ENCODE measurements at places on chromosomes 11 and 22. TPM values are rescaled to one million over a fixed set of nuclear protein-coding genes. Genes with fewer than 3 reads are reported as not detected.
A peak's percentile ranks its signal among the peaks of the same experiment; 100 is the strongest.

GRCh38 chr11:105137286-105137685 is 2.3 kb downstream of the CARD18 start:
- no peak overlapping the region for H3K4me3 ChIP-seq
- H3K36me3 ChIP-seq: no peaks in the 10 kb centered on the region
- H3K27ac ChIP-seq: no peak overlapping the region

The RAG1 gene
- 0.50 TPM for total RNA-seq

- H3K4me1 ChIP-seq: no peaks in the 10 kb centered on the region
- no peaks in the 10 kb centered on the region for H3K36me3 ChIP-seq
- H3K4me3 ChIP-seq: no peak overlapping the region
- no peaks in the 10 kb centered on the region for H3K27me3 ChIP-seq
- H3K27ac ChIP-seq: no peak overlapping the region
Observed at GRCh38 chr11:98155696-98156095, 865.1 kb upstream of the CNTN5 start.

The WT1 gene
- total RNA-seq: 3.6 TPM

DNA sequence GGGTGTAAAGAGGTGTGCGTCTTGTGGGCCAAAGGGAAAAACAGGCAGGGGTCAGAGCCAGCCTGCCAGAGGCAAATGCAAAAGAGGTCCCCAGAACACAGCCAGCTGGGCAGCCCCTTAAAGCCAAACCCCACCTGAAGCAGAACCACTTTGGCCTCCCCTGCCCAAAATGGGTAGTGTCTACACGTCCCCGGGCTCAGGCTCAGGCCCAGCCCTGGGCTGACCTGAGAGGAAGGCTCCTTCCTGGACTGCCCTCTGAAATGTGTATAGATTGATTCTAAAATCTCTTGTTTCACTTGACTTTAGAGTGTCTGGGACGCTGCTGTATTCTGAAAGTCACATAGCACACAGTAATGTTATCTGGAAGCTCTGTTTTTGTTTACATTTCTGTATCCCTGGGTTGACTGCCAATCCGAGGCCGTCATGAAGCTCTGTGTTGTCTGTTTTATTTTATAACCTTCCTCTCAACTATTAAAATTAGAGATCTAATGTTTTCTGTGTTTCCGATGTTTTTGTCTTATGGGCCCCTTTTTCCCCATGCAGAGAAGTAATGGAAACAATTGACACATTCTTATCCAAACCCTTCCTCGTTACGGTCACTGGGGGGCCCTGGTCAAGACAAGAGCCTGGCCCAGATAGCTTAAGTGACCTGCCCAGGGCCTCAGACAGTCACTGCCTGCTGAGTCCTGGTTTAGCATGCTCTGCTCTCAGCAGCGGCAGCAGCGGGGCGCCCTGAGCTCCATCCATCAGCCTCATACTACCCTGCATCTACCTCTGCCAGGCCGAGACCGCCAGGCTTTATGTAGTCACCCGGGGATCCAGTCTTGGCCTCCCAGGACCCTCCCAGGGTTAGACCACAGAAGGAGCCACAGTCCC is 10.1 kb downstream of the OVOL1 start:
- DNase-seq: peak; percentile 55
- H3K27me3 ChIP-seq: no peaks in the 10 kb centered on the region
- no peaks in the 10 kb centered on the region for H3K4me1 ChIP-seq
- no peak overlapping the region for H3K4me3 ChIP-seq

- no peaks in the 10 kb centered on the region for H3K36me3 ChIP-seq
- H3K27me3 ChIP-seq: peaks cover 43% of the 10 kb centered on the region
- H3K27ac ChIP-seq: no peak overlapping the region
Observed at GRCh38 chr11:623349-623869, 1.3 kb downstream of the CDHR5 start.

DNA sequence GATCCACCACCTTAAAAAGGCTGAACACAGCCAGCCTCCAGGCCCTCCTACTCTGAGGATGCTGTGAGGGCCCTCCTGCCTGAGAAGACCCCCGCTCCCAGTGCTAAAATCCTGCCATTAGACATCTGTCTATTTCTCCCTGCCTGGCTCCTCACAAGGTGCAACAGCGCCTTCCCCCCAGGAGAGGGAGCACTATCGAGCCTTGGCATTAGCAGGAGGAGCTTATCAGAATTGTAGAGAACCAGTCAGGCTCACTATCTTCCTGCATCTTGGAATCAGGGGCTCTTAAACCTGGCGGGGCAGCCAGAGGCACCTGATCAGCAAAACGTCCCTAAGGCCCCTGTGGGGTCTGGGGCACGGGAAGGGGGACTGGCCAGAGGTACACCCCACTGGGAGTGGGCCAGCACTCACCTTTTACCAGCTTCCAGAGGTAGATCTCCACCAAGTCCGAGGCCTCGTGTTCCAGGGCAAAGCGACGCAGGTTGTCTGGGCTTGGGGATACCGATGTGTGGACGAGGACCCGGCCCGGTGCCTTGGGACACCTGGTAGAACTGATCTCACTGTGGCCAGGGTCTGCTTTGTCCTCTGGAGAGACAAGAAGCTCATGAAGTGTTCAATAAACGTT is 28.7 kb downstream of the CHRDL2 start:
- peak; percentile 78 for DNase-seq
- H3K27ac ChIP-seq: no peak overlapping the region
- no peaks in the 10 kb centered on the region for H3K36me3 ChIP-seq

DNA sequence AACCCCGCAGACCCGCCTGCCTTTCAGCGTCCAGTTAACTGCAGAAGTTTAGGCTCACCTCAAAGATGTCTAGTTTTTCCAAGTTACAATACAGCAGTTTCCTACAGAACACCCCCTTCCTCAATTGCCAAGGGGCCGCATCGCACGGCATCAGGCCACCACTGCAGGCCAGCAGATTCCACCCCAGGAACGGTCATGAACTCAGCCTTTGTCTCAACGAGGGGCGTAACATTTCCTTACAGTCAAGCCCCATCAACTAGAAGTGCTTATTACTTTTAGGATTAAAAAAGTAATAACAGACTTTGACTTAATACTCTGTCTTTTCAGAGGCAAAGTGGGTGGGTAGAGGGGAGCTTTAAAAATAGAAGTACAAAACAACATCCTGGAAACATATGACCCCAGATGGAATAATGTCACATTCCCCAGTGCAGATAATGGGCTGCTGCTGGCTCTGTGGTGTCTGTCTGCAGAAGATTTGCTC is 36.3 kb downstream of the PPP2R1B start:
- H3K27ac ChIP-seq: peak overlapping the region; percentile 28
- no peak overlapping the region for H3K4me3 ChIP-seq
- peaks cover 27% of the 10 kb centered on the region for H3K4me1 ChIP-seq
- H3K36me3 ChIP-seq: no peaks in the 10 kb centered on the region
- peak; percentile 27 for DNase-seq
- no peaks in the 10 kb centered on the region for H3K27me3 ChIP-seq

The MRGPRE gene
- 0.31 TPM for total RNA-seq

The TKFC gene
- total RNA-seq: 48.5 TPM
